ENCODE measurements at places on chromosomes 6 and 20. TPM values are rescaled to one million over a fixed set of nuclear protein-coding genes. Genes with fewer than 3 reads are reported as not detected.
A peak's percentile ranks its signal among the peaks of the same experiment; 100 is the strongest.

DNA sequence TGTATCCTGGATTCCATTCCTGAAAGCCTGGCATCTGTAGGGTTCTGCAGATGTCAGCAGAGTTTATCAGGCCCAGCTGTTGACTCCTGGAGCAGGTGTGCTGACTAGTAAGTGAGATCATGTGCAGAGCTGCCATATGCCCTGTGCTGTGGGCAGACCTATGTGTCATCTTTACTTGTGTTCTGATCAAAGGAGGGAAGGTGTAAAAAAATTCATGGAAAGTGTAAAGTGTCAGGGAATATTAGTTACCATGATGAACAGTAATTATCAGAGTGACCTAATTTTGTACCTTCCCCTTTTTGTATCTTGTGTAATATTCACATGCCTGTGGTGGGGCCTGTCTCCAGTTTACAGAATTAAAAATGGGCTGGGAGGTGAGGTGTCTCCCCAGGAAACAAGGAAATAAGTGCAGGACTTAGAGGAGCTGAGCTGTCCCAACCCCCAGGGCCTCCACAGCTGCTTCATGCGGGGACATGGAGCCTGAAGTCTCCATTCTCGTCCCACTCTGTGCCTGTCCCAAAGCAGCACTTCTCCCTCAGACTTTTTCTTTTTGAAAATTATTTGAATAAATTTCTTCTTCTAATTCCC is 148.2 kb upstream of the GGTLC1 start:
- peak; percentile 41 for DNase-seq

- DNase-seq: no peak
Measured at GRCh38 chr6:127869772-127870404, 31.0 kb downstream of the THEMIS start.

GRCh38 chr6:42051268-42051653 is 937 bp downstream of the TAF8 start:
- peak; percentile 60 for DNase-seq

DNA sequence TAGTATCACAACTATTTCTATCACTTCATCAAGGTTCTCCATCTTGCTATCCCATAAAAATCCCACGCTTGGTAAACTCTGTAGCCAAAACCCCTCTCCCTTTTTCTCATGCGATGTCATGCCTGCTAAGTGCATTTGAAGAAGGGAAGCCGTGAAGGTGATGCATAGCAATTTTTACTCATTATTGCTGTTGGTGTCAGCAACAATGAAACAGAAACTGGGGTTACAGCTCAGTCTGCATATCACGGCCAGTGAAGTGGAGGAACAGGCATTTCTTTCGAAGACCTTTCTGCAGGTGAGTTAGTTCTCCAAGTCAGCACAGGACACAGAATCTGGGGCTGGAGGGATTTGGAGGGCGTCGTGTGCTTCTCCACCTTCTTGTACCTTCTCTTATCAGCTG is 5.8 kb downstream of the UNC93A start:
- no peak for DNase-seq

GRCh38 chr20:47672166-47672565 is 113.1 kb downstream of the SULF2 start:
- no peak for DNase-seq

DNA sequence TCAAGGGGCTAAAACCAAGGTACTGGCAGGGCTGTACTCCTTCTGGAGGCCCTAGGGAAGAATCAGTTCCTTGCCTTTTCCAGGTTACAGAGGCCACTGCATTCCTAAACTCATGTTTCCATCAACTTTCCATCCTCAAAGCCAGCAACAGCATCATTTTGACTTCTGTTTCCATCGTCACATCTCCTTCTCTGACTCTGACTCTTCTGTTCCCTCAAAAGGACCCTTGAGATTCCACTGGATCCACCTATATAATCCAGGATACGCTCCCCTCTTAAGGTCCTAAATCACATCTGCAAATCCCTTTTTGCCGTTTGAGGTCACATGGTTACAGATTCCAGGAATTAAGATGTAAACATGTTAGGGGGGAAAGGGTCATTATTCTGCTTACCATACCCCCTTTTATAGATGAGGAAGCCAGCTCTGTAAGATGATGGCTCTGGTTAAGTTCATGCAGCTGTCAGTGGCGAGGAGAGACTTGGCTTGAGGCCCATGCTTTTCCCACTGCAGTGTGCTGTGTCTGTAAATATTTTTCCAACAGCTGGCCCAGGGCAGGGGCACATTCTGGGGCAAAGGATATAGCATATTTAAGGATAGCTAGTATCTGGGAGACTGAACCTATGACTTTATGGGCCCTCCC is 114.6 kb downstream of the TNFRSF21 start:
- peak; percentile 81 for DNase-seq

GRCh38 chr6:106124015-106124414 is 37.9 kb downstream of the PRDM1 start:
- no peak for DNase-seq

DNA sequence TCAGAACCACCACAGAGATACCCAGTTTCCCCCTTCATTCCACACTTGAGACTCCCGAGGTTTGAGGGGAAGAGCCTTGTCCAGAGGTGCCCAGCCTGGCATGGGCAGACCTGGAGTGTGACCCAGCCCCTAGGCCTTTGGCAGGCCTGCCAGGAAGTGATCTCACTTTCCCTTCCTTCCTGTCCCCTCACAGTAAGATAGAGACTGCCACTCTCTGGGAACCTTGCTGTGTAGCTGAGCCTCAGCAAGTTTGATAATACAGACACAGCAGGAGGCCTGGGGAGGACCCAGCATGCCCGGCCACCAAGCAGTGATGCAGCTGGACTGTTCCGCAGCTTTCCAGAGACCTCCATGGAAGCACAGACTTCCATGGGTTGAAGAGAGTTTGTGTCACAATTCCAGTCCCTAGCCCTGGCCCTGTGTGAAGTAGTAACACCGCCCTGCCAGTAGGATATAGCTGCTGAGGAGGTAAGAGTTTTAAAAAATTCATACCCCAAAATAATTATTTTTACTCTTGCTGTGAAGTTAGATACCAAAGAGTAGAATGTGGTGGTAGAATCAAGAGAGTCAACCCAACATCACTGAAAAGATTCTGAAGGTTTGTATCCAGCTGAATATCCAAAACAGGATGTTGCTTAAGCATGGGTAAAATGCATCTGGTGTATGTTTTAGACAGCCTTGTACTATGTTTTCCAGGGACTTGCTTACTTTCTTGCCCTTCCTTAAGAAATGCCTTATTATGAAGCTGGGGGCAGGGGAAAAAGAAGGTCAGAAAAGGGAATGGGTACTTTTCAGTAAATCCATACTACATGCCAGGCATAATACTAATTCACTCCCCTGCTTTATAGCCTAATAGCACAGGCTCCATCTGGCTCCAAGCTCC is 16.3 kb downstream of the PKIG start:
- DNase-seq: no peak

- DNase-seq: peak; percentile 71
Measured at GRCh38 chr6:158040051-158040803, 58.6 kb downstream of the SYNJ2 start.

DNA sequence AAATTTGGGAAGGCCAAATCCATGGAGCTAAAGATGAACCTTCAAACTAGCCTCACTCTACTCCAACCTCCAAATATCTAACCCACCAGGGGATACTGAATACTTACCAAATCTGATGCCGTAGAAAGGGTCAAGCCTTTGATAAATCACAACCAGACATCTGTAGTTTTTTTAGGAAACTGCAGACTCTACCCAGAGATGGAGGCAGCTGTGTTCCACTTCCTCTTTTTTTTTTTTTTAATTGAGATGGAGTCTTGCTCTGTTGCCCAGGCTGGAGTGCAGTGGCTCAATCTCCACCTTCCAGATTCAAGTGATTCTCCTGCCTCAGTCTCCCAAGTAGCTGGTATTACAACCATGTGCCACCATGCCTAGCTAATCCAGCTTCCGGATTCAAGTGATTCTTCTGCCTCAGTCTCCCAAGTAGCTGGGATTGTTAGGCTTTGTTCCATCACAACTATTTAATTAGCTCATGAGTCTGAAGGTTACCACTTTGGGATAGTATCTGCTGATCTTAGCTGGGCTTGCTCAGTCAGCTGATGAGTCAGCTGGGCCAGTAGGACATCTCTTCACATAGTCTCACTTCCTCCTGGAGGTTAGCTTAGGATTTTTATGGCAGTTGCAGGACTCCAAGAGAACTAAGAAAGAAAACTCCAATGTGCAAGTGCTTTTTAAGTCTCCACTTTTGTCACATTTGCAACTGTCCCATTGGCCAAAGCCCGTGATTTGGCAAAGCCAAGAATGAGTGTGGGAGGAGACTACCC is 13.3 kb downstream of the FRK start:
- no peak for DNase-seq

GRCh38 chr6:45584127-45584526 is 206.4 kb upstream of the SUPT3H start:
- no peak for DNase-seq

- peak; percentile 33 for DNase-seq
Measured at GRCh38 chr20:38131588-38132121, 33.4 kb downstream of the TGM2 start.

DNA sequence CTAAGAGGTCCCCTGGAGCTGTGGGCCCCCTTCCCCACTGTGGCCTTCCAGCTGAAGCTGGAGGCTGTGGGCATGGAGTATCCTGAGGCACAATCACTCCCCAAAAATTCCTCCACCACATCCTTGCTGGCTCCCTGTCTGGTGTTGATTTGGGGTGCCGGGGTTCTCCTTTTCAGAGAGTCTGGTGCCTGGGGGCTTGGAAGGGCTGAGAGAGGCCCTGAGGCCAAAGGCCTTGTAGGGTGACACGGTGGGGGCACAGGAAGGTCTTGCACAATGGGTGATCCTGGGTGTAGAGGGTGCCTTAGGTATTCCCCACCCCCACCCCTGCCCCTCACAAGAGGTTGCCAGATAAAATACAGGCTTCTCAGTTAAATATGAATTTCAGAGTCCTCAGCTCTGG is 33.2 kb upstream of the VEGFA start:
- DNase-seq: peak; percentile 41

Gene PIGU
- polyA plus RNA-seq: 26.8 TPM

Gene FNDC11
- 0.47 TPM for polyA plus RNA-seq

Gene BMP6
- 0.64 TPM for polyA plus RNA-seq

Gene SIRPD
- polyA plus RNA-seq: not detected
